ENCODE measurements at places on chromosomes 6 and 20.

- no peak for DNase-seq
These were observed 59.0 kb downstream of the TCP11 start for GRCh38 chr6:35082046-35082732.

GRCh38 chr6:24969343-24969860 is 33.6 kb upstream of the RIPOR2 start:
- no peak for DNase-seq

DNA sequence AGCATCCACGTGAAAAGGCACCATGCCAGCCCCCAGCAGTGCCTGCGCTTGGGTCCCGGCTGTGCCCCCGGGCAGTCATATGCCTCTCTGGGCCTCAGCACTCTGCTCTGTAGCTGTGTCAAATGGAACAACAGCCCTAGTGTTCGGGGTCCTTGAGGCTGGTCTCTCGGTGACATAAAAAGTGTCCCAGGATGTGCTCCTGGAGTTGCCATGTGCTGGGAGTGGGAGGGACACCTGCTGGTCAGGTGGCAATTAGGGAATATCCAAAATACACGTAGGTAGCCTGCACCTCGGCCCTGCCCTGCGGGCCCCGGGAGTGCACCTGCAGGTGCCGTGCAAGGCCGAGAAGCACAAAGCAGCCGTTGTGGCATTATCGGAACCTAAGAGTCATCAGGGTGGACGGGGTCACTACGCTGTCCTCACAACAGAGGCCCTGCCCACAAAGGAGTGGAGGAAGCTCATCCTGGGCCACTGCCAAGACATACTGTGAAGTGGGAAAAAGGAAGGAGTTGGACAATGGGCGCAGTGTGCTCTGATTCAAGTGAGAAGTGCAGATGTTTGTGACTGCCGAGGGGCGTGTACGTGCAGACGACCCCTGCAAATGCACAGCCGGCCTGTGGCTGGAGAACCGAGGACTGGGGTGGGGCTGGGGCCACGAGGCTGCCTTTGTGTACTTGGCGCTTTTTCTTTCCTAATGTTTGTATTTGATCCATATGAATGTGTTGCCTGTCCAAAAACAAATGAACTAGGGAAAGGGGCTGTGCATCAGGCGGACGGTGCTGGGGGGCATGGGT is 24.6 kb downstream of the SLCO4A1 start:
- DNase-seq = no peak

- DNase-seq = no peak
These were observed 426.4 kb upstream of the CITED2 start for GRCh38 chr6:139800837-139801236.

GRCh38 chr6:64357430-64357829 is 721.8 kb downstream of the PHF3 start:
- DNase-seq = no peak

Measured in stimulated activated CD8-positive, alpha-beta memory T cell treated with anti-CD3 and anti-CD28 coated beads, Interleukin-4, amount 100 ng/mL, for 48 hours (primary cell).